ENCODE measurements at places on chromosomes 4 and X.

- no peak for DNase-seq
These were observed 29.9 kb downstream of the NELFA start for GRCh38 chr4:1978741-1979476.

DNA sequence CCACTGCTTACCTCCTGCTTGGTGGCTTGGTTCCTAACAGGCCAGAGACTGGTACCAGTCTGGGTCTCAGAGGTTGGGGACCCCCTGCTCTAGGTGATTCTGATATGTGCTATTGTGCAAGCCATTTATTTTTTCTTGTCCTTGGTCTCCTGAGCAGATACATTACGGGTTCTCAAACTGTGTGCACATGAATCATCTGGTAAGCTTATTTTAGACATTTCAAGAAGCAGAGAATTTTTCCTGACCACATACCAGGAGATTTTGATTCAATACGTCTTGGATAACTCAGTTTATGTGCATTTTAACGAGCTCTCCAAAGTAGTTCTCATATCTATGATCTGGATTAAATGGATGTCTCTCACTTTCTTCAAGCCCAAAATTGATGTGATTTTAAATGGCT lies 77.2 kb downstream of the FHIP1A start:
- no peak for DNase-seq

DNA sequence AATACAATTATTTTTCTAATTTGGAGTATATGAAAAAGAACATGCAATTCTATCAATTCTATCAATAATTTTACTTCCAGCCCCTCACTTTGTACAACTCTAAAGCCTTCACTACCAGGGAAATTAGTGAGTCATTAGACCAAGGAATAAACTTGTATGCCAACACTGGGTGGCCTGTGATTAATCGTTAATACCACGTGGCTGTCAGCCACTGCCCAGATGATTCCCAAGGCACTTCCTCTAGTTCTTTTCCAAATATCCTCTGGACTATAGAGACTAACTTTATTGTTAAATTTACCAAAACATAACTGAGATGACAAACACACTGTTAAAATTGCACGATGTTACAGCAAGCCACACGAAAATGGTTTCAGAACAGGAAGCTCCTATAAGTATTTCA lies 45.7 kb downstream of the MID1 start:
- no peak for DNase-seq

- no peak for DNase-seq
These were observed 795.2 kb downstream of the TRIML1 start for GRCh38 chr4:188934320-188934962.

DNA sequence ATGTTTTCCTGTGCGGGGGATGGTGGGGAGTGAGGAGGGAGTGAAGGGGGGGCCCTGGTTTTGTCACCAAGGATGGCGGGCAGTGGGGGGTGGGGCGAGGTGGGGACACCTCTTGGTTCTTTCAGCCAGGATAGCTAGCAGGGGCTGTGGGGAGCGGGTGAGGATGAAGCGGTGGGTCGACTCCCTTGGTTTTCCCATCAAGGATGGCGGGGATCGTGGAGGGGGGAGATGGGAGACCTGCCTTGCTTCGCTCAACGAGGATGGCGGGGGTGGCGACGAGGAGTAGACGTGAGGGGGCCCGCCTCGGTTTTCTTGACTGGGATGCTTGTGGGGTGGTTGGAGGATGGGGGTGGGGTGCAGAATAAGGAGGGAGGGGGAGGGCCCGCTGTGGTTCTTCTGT lies 643 bp downstream of the FHL1 start:
- DNase-seq = no peak

GRCh38 chr4:38782452-38783108 lies at the start of gene TLR10:
Gene TLR10 (minus strand): TSS chr4:38782990. CDS start chr4:38775590, 7,400 bp downstream.
- peak; percentile 41 for DNase-seq

- DNase-seq = no peak
These were observed 354.2 kb upstream of the FAT1 start for GRCh38 chr4:187077744-187078401.

DNA sequence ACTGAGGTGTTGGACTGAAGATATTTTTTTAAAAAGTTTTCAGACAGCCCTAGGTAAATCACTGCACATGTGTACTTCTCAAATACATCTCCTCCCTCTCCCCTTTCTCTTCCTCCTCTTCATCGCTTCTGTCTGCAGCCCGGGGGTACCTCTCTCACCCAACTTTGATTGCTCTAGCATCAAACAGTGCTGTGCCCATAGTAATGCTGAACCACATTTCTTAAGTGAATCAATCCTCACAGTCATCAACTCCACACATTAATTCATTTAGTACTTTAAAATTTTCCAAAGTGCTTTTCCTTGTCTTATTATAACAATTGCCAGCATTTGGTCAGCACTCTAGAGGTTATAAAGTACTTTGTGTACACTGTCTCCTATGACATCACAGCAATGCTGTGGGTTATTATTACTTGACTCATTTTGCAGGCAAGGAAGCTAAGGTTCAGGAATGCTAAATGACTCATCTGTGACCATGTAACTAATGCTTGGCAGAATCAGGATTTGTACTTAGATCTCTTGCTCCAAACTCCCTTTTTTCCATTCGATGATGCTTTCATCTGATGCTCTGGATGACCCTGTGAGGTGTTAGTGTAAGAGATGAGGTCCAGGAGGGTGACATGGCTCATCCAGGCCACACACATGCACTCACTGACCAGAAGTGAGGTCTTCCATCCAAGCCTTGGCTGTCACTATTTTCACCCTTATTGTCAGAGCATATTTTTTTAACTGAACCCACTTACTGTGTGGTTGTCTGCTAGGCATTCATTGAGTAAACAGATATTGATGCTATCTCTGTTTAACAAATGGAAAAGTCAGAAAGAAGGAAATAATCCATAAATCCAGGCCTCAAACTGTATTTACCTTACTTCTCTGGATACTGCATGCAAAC lies 58.8 kb downstream of the RHOH start:
- DNase-seq = no peak

GRCh38 chr4:189143263-189143952 lies 797.3 kb upstream of the FRG1 start:
- no peak for DNase-seq

DNA sequence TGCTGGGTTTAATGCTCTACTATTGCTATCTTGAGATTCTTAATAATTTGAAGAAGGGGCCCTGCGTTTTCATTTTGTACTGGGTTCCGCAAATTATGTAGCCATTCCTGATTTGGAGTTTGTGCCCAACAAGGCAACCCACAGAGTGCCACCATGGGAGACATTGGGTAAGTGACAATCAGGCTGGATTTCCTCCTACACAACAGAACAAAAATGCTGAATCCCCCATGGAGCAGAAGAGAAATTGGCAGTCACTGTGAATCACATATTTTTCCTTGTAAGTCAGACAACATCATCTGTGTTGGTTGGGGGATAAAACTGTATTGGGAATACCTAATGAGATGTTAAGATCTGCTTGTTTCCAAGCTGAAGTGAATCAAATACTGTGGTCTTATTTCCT lies 80.9 kb downstream of the CNGA2 start:
- DNase-seq = no peak

- DNase-seq = no peak
These were observed 92.0 kb downstream of the PHEX start for GRCh38 chrX:22124098-22124497.

- no peak for DNase-seq
These were observed 160.7 kb upstream of the NPY2R start for GRCh38 chr4:155047755-155048154.

GRCh38 chr4:6732441-6733357 lies 16.7 kb downstream of the BLOC1S4 start:
- no peak for DNase-seq

GRCh38 chr4:150080875-150081274 lies 2.6 kb downstream of the DCLK2 start:
- DNase-seq = no peak

GRCh38 chr4:56468097-56468422 lies 643 bp downstream of the SRP72 start:
- DNase-seq = no peak

GRCh38 chr4:94507281-94507680 lies 55.5 kb downstream of the PDLIM5 start:
- no peak for DNase-seq

GRCh38 chr4:84498935-84499623 lies at the start of gene NKX6-1:
Gene NKX6-1 (minus strand): TSS chr4:84499292. CDS start chr4:84498228, 1,064 bp downstream.
- no peak for DNase-seq

DNA sequence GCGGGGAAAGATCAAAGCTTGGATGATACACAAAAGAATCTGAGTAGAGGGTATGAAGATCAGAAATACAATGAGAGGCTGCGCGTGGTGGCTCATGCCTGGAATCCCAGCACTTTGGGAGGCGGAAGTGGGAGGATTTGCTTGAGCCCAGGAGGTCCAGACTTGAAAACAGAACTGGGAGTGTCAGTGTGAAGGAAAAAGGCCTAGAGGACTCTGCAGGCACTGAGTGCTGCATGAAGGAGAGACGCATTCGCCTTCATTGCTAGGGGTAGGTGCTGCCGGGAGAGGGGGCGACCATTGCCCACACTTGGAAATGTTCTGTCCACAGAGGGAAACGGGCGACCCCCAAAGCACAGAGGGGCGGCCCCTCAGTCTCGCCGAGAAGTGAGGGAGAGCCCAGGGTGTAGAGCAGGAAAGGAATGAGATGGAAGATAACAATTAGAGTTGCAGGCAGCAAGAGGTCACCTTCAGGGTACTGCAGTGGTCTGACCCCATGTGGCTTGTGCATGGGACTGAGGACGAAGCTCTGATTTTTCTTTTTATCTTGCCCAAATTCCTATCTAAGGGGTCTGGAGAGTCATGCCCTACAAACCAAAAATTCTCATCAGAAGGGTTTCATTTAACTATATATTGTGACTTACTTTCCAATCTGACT lies 31.8 kb upstream of the ARSD start:
- DNase-seq = no peak

DNA sequence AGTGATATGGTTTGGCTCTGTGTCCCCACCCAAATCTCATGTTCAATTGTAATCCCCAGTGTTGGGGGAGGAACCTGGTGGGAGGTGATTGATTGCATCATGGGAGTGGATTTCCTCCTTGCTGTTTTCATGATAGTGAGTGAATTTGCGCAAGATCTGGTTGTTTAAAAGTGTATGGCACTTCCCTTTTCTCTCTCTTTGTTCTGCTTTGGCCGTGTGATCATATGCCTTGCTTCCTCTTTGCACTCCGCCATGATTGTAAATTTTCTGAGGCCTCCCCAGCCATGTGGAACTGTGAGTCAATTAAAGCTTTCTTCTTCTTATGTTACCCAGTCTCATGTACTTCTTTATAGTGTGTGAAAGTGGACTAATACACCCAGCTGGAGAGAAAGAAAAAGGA lies 113.0 kb upstream of the AADAT start:
- no peak for DNase-seq

DNA sequence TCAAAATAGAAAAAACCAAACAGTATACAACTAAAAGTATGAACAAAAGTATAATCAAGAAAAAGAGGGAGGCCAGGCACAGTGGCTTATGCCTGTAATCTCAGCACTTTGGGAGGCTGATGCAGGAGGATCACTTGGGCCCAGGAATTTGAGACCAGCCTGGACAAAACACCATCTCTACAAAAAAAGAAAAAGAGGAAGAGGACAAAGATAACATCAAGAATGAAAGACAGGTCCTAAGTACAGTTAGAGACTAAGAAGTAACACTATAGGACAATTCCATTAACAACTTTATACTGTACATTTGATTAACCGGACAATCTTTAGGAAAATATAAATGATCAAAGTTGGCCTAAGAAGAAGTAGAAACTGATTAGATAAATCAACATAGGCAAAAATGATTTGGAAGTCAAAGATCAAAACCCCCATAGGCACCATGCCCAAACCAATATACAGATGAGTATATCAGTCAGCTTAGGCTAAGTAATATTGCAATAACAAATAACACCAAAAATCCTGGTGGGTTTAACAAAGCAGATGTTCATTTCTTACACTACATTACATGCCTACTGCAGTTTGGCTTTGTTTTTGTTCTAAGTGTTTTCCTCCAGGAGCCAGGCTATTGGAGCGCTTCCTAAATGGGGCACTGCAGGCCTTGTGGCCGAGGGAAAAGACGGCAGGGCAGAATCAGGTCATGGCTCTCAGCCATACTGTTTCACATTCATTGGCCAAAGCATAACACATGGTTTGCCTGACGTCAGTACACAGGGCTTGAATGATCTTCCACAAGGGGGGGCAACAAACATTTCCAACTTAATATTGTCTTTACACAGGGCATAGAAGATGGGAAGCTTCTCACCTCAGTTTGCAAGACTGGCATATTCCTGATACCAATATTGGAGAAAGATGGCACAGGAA lies 42.2 kb upstream of the HGFAC start:
- DNase-seq = no peak

- DNase-seq = no peak
These were observed at the start of gene SLC6A8 for GRCh38 chrX:153687121-153688039. Gene SLC6A8 (plus strand): TSS chrX:153687926. CDS start chrX:153688575, 649 bp downstream.

- no peak for DNase-seq
These were observed 53.5 kb downstream of the SPANXA2 start for GRCh38 chrX:141642979-141643378.

DNA sequence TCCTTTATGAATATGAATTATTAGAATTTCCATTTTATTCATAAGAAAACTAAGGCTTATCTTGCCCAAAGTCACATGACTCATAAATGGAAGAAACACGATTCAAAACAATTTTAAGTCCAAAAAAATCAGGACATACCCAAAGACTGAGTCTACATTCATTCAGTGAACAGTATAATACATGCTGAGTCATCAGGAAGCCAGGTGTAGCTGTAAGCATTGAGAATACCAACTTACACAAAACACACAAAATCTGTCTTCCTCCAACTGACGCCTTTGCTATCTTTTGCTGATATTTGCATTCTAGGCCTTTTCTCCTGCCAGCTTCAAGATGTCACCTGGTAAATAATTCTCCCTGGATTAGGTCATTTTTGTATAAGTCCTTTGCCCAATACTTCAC lies 520.1 kb upstream of the GALNT7 start:
- DNase-seq = no peak

DNA sequence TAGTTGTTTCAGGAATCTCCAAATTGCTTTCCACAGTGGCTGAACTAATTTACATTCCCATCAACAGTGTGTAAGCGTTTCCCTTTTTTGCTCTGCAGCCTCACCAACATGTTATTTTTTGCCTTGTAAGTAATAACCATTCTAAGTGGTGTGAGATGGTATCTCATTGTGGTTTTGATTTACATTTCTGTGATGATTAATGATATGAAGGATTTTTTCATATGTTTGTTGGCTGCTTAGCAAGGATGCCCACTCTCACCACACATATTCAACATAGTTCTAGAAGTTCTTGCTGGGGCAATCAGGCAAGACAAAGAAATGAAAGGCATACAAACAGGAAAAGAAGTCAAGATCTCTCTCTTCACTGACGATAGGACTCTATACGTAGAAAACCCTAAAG lies 472.4 kb downstream of the ZNF674 start:
- no peak for DNase-seq

- no peak for DNase-seq
These were observed 945.3 kb upstream of the GRIA3 start for GRCh38 chrX:122238801-122239200.

- no peak for DNase-seq
These were observed 51.9 kb upstream of the PAQR3 start for GRCh38 chr4:78990938-78991810.

- no peak for DNase-seq
These were observed 47.9 kb upstream of the RBPJ start for GRCh38 chr4:26272654-26273615.
